ENCODE measurements at places on chromosomes 16 and 17.

DNA sequence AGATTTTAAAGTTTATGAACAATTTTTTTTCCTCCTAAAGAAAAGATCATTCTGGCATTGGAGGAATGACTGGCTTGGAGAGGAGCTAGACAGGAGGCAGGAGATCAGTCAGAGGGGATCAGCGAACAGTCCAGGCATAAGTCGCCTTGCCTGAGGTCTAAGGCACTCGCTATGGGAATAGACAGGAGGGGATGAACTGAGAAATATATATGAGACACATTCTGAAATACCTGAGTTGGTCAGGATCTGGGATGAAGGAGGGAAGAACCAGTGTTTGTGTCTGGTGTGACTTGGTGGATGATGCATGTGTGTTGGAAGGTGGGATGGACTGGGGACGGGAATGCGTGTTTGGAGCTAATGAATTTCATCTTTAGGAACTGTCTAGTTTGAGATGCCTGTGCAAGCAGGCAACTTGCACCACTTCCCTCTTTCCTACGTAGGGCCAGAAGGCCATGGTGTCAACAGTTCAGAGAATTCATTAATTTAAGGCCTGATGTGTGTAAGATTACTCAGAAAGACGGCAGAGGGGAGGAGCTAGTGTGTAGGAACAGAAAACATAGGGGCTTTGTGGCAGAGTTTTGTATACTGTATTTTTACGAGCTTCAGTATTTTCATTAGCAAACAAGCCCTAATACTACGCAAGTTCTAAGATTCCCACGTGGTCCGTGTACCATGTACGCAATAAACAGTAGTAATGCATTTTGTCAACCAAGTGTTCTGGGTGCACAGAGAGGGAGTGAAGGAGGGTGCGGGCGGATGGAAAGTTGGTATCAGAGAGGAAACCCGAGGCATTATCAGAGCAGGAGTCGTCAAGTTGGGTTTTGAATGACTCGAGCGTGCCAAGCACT lies 825 bp downstream of the HEATR6 start:
- no peak for DNase-seq

DNA sequence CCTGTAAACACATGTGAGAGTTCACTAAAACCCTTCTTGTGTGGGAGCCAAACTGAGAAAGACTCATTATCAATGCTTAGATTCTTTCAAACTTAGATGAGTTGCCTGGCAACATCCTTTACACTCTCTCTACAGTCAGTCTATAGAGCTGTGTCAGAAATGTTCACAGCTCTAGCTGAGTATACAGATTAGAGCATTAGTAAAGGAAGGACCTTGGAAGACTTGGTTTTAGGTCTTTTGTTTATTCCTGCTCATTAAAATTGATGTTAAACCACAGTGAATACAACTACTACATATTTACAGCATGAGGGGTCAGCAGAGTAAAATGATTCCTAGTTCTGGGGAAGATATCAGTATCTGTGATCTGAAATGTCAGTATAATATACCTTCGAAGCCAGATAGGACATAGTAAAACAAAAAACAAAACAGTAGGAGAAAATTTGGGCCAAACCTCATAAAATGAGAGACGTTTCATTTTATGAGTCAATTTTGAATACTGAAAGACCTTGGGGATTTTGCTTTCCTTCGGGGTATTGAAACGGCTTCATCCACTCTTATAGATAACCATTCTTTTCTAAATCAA lies 186.0 kb downstream of the TANC2 start:
- DNase-seq = peak; percentile 18

GRCh38 chr16:23998771-23999170 lies 163.0 kb downstream of the PRKCB start:
- no peak for DNase-seq

DNA sequence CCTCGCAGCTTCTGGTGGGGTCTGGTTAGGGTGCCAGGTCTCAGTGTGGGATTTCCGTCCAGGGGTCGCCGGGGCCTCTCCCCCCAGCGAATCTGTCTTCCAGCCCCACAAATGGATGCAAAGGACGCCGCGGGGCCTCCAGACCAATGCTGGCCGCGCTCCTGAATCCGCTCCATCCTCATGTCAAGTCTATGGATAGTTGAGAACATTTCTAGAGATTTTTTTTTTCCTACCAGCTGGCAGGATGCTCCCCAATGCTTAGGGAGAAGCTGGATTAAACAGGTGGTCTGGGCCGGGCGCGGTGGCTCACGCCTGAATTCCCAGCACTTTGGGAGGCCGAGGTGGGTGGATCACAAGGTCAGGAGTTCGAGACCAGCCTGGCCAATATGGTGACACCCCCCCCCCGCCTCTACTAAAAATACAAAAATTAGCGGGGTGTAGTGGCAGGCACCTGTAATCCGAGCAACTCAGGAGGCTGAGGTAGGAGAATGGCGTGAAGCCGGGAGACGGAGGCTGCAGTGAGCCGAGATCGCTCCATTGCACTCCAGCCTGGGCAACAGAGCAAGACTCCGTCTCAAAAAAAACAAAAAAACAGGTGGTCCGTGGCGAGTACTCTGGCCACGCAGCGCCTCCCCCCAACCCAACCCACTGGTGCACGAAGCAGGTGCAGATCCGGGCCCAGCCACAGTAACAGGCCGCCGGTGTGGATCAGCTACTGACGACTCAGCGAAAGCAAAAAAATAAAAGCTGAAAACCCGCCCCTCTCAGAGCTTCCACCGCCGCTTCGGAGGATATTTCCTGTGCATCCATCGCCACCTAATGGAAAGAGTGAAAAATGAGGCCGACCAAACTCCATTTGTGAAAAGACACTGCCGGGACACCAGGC lies 1.1 kb upstream of the NXN start:
- DNase-seq = peak; percentile 79

- DNase-seq = no peak
These were observed 286.2 kb downstream of the IRX3 start for GRCh38 chr16:54000361-54000760.

- no peak for DNase-seq
These were observed 2.2 kb upstream of the BICDL2 start for GRCh38 chr16:3038896-3039295.

DNA sequence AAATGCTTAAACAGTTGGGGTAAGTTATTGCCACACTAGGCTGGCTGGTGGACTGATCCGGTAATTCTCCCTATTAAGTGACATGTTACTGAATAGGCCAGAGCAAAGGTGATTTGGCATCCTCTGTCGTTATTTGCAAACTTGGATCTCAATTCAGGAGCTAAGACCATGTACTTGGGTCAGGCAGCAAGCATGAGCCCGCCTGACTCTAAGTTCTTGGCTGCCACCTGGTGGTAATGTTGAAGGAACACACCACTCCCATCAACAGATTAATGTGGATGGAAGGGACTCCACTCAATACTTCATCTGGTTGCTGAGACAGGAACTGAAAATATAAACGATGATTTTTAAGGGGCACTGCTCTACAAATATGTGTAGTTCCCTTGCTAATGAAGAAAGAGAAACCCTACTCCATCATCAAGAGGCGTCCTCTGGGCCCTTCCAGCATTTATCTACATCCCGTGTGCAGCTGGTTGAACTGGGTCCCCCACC lies 70.8 kb downstream of the EMP2 start:
- peak; percentile 71 for DNase-seq

GRCh38 chr17:57955183-57955931 lies at the start of gene CUEDC1:
TSS of gene CUEDC1 (minus strand) at chr17:57955412. CDS start at chr17:57885564, 69,848 bp downstream.
- DNase-seq = peak; percentile 59

DNA sequence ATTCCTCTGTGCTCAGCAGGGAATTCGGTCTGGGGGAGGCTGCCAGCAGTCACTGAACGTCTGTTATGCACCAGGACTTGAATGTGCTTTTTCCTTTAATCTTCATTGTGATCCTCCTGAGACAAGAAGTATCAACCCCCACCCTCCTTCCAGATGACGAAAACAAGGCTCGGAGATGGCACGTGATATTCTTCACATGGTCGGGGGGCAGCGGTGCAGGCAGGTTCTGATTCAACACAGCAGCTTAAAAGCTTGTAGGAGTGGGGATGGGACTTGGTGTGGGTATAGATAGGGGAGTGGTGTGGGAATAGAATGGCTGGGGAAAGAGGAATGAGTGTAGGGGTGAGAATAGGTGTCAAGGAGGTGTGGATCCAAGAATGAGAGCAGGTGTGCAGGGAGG lies 6.4 kb downstream of the NECAB2 start:
- no peak for DNase-seq
